ENCODE measurements at places on chromosomes 5 and 9. TPM values are rescaled to one million over a fixed set of nuclear protein-coding genes. Genes with fewer than 3 reads are reported as not detected.

The GABRB2 gene
- 10.5 TPM for total RNA-seq

The LCN2 gene
- total RNA-seq: not detected

The CTXN3 gene
- total RNA-seq: not detected

The RFK gene
- 36.9 TPM for total RNA-seq

The NRARP gene
- total RNA-seq: not detected

DNA sequence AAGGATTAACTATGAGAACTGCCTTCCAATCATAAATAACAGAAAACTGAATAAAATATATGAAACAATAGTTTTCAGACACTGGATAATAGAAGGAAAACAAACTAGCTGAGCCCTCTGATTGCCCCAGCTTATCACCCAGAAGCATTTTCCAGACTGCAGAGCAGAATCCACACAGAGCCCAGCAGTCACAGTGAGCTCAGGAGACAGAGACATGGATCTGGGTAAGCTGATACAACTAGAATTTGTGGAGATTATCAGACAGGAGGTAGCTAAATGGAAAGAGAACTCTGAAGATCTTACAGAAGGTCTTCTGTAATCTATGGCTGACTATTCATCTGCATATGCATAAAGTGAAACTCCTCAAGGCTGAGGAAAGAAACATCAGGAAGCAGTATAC, 128.8 kb downstream of the NR2F1-AS1 start:
- DNase-seq: no peak

DNA sequence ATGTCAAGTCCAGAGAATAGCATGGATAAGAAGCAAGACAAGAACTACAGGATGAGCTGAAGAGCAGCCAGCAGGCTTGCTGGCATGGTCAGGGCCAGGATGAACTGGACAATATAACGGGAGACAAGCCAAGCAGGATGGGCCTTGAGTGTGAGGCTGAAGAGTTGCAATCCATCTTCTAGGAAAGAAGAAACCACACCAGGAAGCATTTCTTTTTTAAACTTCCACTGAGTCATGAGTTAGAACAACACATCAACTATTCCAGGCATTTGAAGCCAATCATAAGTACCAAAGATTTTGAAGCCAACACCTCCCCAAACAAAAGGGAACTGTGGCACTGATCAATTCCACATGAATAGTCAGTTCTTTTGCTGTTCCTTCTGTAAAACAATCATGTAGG, 27.3 kb downstream of the SLC31A2 start:
- DNase-seq: no peak

DNA sequence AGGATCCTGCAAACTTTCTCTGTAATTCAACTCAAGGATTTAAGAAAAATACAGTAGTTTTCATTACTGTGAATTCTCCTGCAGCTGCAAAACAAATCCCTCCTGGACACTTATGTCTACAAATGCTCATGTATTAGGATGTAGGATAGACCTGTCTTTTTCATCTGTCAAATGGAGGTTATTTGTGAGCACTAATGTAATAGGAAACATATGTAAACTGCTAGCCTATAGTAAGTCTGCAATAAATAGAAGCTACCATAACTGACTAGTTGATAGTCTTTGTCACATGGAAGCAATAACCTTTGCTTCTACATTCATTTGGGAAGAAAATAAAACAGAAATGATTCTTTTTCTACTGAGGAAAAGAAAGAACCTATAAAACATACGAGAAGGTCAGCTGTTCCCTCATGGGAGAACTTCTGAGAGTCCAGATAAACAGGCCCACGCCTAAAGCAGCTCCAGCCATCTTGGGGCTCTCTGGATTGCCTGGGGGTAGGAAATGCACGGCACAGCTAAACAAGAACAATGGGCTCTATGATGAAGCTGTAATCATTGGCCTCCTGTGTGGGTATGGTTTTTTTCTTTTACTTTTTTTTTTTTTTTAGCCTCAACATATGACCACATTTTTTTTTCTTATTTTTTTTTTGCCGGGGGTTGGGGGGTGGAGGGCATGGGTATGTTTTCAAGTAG, 6.2 kb downstream of the KCNV2 start:
- DNase-seq: no peak

DNA sequence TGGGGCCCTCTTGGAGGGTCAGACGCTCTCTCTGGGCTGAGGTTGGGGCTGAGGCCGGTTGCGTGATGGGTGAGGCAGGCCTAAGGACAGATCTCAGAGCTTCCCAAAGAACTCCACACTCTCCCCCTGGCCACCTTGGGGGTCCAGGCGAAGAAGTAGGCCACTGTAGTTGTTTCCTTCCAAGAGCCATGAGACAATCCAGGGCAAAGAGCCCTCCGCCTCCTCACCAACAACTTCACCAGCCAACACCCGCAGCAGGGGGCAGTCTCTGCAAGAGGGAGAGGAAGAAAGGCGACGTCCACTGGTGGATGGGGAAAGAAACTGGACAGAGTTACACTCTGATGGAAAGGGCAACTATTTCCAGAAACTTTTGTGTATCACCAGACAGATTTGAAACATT, 10.7 kb downstream of the SLC35A4 start:
- DNase-seq: peak; percentile 55

- DNase-seq: no peak
Measured at GRCh38 chr9:19441730-19442129, 32.9 kb downstream of the ACER2 start.

GRCh38 chr5:159928122-159928909, 12.0 kb downstream of the ADRA1B start:
- DNase-seq: peak; percentile 85

DNA sequence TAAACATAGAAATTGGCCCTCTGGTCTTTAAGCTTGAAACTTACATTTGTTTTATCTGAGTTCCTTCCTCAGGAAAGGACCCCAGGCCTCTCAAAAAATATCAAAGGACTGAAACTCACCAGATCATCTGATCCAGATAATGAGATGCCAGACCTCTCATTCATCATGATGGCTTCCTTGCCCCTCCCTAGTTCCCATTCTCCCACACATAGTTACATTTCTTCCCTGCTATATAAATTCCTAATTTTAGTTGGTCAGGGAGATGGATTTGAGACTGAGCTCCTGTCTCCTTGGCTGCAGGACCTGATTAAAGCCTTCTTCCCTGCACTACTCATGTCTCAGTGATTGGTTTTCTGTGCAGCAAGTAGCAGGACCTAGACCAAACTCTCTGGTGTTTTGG, 119.4 kb upstream of the SPIN1 start:
- no peak for DNase-seq

- DNase-seq: no peak
Measured at GRCh38 chr5:113800686-113801085, 287.2 kb downstream of the YTHDC2 start.

DNA sequence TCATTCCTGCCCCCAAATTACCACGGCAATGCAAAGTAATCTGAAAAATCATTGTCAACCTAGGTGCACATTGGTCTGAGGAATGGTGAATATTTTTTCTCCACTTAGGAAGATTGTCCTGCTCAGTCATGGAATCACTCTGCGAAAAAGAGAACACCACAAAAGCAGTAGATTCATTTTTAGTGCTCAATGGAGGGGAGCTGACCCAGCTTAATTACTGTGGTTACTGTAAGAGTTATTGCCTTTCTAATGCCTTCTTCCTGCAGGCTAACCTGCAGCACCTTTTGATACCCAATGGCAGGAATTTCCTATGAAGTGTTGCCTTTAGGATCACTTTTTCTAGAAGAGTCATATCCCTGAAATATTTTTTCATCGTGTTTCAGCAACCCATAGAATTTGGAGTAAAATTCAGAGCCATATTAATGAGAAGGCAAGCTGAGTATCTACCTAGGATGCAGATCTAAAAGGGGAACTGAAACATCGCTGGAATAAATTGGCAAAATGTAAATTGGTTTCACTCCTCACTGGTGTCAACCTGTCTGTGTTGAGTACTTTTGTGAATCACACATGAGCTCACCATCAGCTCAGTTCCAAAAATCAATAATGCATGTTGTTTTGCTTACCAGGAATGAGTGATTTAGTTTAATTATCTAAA, 464.5 kb downstream of the CSNK1G3 start:
- DNase-seq: no peak

- no peak for DNase-seq
Measured at GRCh38 chr9:129554649-129555048, 66.3 kb downstream of the C9orf50 start.

- no peak for DNase-seq
Measured at GRCh38 chr5:6398570-6399230, 20.4 kb upstream of the MED10 start.
